Endothelial cell of umbilical vein (primary cell): ENCODE measurements at places on chromosomes 3 and 15.
A peak's percentile ranks its signal among the peaks of the same experiment; 100 is the strongest.

DNA sequence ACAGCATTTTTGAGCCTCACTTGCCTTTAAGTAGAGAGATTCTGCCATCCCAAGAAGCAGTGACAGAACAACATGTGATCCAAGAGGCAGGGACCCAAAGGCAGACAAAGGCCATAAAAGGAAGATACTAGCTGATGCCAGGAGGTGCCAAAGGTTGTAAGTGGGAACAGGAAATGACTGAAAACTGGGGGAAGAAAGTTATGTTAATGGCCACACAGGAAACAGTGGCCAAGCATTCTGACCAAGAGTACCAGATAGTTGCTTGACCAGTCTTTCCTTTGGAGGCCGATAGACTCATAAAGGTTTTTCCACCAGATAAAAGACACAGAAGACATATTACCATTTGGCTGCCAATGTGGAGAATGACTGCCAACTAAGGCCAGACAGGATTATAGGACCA lies 274.5 kb upstream of the PEX5L start:
- DNase-seq: no peak

DNA sequence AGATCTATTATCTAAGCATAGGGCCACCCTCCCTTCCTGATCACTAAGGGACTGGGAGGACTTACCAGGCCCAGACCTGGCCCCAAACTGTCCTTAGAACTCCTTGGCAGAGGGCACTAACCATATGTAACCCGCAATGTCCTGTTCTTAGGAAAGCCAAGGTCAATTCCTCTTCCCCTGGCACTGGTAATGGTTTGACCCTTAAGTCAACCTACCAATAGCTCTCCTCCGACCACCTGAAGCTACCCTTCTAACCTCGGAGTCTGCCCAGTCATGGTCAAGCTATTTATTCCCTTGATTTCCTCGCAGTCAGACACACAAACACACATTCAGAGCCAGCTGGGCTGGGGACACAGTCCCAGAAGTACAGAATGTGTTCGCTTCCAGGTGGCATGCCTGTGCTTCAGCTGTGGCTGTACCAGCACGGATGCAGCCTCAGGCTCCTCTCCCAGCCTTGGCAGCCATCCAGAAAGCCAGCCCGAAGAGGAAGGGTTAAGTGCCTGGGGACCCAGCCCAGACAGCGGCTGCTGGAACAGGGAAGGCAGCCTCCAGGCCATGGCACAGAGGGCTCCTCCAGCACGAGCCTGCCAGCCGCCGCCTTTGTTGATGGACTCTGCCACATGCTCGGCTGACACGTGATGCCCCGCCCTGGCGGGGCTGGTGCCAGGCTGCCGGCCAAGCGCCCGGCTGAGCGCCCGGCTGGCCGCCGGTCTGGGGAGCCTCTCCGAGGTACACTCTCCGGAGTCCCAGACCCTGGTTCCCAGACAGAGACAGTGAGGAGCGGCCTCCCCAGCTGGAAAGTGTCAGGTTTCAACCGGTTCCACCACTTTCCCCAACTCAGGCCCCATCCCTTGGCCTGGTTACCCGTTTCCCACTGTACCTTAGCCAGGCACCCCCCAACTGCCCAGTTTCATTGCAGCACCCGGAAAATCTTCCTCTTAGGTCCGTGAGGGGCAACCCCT lies 5.5 kb downstream of the BMF start:
- DNase-seq: peak; percentile 71

DNA sequence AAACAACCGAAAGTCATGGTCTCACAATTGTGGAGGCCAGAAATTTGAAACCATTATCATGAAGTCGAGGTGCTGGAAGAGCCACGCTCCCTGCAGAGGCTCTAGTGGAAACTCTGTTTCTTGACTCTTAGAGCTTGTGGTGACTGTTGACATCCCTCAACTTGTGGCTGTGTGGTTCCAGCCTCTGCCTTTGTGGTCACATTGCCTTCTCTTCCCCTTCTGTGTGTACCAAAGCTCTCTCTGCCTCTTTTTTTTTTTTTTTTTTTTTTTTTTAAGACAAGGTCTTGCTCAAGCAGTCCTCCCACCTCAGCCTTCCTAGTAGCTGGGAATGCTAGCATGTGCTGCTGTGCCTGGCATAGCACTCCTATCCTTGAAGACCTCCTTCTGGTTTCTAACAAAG lies 48.7 kb upstream of the CRTC3 start:
- DNase-seq: no peak

DNA sequence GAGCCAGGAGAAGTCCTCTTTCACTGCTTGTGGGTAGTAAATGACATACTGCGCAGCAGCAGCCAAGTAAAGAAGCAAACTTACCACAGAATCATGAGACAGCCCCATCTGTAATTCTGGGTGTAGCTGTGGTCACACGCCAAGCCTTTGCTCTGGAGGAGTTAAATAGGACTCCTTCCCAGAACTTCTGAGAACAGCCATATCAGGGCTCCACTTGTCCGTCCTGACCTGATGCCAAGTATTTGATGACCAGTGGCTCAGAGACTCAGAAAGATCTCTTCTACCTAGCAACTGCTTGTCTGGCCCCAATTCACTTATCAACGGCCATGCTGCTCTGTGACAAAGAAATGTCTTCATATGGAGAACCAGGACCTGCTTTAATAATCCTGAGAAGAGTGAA lies 20.6 kb upstream of the GOLIM4 start:
- no peak for DNase-seq

- no peak for DNase-seq
Measured at GRCh38 chr3:176106380-176106779, 1090.9 kb downstream of the TBL1XR1 start.

- no peak for DNase-seq
Measured at GRCh38 chr15:88658070-88658965, 19.5 kb downstream of the ISG20 start.

DNA sequence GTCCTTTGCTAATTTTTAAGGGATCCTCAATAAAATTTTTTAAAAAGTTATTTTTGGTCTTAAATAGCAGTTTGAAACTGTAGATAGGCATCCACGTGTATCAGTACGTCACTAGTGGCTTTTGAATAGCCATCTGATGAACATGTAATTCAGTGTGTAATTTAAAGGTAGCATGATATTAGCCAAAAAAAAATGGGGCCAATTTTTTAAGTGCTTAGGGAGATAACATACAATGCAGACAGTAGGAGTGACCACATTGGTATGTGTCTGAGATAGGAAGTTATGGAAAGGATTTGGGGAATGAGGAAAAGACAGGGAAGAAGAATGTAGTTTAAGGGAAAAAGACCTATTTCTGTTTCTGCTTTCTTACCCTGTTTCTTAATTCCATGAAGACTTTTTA lies 2.5 kb downstream of the AP4E1 start:
- DNase-seq: no peak

DNA sequence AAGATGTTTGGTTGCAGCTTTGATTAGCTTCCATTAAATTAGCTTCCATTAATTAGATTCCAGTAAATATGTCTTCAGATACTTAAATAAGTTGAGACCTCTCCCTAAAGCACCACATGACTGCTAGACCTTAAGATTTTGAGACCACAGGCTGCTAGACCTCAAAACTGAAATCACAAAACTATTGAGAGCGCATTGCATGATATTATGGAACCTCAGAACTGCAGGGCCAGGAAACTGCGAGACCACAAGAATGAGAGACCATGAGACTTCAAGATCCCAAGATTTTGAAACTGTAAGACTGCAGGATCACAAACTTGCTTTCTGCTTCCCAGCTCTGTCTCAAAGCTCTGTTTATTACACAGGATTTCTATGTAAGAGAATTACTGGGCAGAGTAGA lies 87.4 kb downstream of the TRIM42 start:
- DNase-seq: no peak

DNA sequence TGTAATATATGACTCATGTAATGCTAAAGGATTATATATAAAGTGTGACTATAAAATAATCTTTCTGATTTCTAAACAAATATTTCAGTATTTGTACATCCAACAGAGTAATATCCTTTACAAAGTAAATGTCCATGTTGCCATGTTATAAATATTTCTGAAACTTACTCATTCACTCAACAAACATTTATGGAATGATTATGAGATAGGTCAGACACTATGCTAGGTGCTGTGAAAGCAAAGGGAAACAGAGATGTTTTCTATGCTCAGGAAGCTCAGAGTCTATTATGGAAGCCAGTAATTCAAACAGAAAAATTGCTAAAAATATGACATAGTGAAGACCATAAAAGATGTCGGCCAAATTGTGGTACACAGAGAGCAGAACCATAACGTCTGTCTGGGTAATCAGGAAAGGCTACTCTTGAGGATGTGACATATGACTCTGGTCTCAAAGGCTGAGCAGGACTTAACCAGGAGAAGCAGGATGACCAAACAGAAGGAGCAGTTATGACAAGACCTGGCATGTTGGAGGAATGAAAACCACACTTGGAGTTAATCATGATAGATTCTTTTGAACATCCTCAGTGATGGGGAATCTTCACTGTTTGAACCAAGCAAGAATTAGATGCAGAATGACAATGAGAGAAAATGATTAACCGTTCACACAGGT lies 39.0 kb upstream of the MYO5C start:
- no peak for DNase-seq
